HuH-7.5 (cell line): ENCODE measurements at places on chromosomes 5 and 9.

DNA sequence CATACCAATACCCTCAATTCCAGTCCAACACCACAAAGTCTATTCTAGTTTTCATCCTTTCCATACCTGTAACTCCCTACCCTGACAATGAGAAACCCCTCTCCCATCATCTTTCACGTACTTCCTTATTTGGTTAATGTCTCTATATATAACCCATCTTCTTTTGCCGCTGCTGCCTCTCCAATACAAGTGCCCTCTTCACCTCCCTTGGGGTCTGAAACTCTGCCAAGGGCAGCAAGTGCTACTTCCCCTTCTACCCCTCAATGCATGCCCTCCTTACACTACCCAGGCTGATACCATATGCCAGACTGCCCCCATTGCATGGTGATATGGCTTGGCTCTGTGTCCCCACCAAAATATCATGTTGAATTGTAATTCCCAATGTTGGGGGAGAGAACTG, 24.4 kb upstream of the SMIM15 start:
- no peak for DNase-seq

DNA sequence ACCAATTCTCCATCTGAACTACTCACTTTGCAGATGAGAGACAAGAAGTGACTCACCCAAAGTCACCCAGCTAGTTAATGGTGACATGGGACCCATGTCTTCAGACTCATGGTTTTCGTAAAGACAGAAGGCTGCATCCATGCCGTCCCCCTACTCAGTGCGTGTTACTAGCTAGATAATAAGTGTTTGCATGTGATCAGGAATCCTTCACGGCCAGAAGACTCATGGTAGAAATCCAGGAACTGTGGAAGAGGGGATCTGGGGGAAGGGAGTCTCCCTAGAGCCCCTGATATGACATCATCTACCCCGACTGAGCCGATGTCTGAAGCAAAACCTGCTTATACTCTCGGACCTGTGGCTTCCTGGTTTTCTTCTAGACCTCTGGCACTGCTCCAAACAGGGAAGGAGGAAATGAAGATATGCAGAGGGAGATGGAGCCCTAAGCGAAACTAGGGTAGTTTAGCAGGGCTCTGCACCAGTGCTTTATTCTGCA, 3.3 kb downstream of the RNF183 start:
- no peak for DNase-seq

DNA sequence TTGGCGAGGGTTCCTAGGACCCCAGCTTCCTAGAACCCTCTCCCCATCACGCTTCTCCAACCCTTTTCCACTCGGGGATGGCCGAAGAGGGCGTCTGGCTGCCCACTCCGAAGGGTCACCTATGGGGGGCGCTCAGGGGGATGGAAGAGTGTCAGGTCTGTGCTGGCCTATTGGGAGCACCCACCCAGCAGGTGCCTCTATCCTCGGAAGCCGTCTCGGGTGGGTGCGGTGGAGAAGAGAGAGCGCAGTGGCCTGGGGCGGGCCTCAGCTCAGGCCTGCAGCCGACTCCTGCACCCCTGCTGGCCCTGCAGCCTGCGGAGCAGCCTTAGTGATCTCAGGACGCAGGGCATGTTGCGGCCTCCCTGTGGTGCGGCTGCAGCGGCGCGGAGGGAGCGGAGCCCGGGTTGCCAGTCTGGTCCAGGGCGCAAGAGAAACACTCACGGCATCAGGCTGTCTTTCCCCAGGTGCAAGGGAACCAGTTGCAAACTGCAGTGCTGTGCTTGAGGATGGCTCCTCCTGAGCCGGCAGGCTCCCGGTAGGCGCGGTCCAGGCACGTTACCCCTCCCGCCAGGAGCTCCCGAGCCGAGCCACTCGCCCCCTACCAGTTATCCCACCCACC, 1.5 kb upstream of the IRX2 start:
- DNase-seq = no peak

- no peak for DNase-seq
These were observed 3.3 kb upstream of the LCN2 start for GRCh38 chr9:128145951-128146351.

DNA sequence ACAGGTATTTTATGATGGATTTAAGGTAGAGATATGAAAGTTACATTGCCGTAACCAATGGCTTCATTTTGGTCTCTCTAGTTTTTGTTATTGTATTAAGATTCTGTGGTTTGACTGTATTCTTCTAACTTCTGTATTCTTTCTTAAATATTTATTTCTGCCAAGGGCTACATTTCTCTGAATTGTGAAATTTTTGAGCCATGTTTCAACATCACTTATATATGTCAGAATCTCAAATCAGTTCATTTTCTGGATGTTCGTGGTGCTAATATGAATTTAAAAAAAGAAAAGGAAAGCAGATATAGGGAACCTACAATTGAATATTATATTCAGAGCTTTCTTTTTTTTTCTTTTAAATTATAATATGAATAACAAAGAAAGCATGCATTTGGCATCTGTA, 142.7 kb downstream of the ANXA1 start:
- DNase-seq = no peak

DNA sequence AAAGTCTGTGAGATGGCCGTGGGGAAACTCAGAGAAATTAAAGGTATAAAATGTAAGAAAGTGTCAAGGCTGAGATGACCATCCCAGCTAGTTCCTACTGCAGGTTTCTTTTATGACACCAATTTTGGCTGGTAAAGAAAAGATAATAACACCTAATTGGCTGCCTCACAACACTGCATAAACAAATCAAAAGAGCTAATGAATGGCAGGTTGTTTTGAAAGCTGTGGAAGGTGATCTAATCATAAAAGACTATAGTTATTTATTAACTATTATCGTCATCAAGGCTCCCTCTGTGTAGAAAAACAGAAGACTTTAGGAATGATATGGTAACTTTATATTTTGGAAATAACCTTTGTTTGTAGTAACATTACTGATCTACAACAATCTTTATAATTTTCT, 3.5 kb upstream of the SPINK5 start:
- no peak for DNase-seq

DNA sequence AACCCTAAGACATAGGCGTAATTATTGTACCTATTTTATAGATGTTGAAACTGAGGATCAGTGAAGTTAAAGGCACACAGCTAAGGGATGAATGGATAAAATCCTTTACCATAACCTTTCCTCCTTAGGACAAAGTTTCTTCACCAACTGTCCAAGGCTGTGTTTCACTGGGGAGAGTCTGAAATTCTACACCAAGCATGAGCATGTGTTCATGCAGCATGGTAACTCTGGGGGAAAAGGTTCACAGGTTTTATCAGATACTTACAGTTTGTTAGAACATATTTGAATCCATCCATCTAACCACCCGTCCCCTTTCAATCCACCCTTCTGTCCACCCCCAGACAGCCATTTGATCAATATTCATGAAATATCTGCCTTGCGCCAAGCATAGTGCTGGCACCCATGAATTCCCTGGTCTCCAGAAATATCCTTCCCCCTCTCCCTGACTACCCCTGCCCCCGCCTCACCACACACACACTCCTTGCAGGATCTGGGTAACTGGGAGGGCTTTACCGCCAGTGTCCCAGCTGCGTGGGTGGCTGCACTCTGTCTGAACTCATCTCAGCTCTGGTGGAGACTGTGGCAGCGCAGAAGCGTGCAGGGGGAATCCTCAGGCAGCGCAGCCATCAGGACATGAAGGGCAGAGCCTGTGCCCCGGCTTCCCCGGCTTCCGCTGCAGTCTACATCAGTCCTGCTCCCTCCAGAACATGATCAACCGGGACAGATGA, 6.3 kb upstream of the KCNIP1 start:
- DNase-seq = no peak

GRCh38 chr5:2075365-2075764, 192.6 kb upstream of the IRX4 start:
- no peak for DNase-seq

GRCh38 chr5:57413145-57413544, 69.5 kb downstream of the ACTBL2 start:
- DNase-seq = no peak

- DNase-seq = no peak
These were observed 622.3 kb downstream of the MTRR start for GRCh38 chr5:8491254-8491653.

- DNase-seq = peak; percentile 48
These were observed 373.3 kb upstream of the SEMA6A start for GRCh38 chr5:116947691-116948528.

DNA sequence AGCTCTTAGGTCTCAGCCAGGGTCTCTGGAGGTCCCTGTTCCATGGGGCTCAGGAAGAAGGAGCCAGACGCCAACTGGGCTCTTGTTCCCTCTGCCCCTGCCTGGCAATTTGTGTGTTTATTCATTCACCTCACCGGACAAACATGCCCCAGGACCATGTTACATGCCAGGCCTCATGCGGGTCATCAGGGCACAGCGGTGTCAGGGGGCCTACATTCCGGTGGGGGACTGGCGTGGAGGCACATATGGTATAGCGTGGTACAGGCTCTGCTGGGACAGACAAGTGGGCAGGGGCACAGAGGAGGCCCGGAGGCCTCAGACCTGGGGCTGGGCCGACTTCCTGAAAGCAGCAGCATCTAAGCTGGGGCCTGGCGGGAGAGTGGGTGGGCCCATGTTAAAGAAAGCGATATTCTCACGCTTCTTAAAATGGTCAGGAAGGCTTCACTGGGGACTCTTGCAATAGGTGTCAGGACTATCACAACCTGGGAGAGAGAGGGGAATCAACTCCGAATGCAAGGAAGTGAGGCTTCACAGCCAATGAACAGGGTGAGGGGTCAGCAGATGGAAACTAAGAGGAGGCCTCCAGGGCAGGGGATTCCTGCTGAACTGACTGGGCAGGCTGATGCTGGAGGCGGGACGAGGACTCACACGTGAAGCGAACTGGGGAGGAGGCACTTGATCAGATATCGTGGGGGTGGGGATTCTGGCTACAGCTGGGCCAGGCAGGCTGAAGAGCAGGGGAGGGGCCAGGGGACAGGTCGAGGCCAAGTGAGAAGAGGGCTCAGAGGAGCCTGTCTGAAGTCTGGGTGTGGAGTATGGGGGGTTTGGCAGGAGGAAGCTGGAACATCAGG, 41.9 kb downstream of the NCS1 start:
- no peak for DNase-seq

GRCh38 chr5:139806111-139806510, 10.5 kb downstream of the PSD2 start:
- DNase-seq = no peak

- DNase-seq = no peak
These were observed 9.1 kb downstream of the SMIM3 start for GRCh38 chr5:150787656-150788055.

DNA sequence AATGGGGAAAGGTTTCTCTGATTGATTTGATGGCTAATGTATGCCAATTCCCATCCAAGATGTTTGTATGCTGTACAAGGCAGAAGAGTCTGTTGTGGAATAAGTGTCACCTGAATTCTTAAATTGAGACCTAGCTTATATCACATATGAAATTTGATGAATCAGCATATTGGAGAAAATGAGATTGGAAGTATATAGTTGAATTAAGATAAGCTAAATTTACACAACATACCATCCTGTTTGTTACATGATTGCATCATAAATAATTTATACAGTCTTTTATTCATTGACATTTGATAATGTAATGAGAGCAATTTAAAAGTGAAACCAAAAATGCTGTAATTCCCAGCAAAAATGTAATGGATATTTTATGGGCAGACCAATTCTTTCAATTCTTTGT, 1.1 kb downstream of the CWC27 start:
- no peak for DNase-seq

GRCh38 chr9:19460243-19460642, 51.4 kb downstream of the ACER2 start:
- no peak for DNase-seq

DNA sequence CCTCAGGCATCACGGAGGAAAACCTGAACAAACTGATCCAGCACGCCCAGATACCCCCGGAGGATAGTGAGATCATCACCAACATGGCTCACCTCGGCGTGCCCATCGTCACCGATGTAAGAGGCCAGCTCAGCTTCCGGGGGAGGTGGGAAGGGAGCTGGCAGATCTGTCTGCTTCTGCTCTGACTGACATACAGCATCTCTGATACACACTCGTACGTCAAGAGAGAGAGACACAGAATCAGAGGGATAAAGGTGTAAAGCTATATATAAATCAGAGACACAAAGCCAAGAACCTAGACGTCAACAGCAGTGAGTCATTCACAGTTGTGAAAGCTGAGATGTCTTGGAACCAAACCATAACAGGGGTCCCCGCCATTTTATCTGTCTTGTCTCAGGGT, 30.1 kb upstream of the CFAP157 start:
- no peak for DNase-seq

DNA sequence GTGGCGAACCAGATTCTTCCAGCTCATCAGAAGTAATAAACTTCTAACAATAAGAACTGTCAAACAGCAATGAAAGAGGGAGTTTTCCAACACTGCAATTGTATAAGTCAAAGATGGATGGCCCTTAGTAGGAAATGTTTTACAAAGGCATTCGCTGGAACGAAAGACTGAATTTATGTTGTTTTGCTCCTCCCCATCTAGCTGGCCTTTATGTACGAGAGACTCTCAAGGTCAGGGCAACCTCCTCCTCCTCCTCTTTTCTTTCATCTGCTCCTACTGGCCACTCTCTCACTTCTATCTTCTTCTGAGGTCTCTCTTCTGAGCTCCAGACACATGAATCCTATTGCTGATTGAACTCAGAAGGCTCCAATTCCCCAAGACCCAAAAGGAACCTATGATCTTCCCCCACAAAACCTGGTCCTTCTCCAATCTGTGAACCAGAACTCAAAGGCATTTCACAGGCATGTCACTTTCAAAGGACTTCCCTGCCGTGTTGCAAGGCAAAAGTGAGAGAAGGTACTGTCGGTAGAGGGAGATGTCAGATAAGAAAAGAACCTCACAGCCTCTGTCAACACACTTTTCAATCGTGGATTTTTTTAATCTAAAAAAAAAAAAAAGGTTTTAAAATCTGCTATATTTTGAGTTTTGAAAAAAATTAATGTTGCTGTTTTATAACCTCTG, 28.5 kb upstream of the PUM3 start:
- no peak for DNase-seq

- DNase-seq = no peak
These were observed 581.8 kb downstream of the TAF11L14 start for GRCh38 chr5:18216016-18216415.

DNA sequence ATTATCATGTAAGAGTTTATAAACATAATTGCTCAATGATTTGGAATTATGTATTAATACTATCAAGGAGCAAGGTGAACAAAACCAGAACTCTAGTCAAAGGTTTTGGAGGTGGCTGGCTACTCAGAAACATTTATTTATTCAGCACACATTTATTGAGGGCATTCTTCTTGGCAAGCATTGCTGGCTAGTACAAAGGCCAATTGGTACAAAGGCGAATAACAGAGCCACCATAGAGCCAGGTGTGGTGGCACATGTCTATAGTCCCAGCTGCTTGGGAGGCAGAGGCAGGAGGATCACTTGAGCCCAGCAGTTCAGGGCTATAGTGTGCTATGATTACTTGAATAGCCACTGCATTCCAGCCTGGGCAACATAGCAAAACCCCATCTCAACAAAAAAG, 242.1 kb downstream of the CWC27 start:
- no peak for DNase-seq

- no peak for DNase-seq
These were observed 55.2 kb upstream of the NEK6 start for GRCh38 chr9:124202447-124202971.

DNA sequence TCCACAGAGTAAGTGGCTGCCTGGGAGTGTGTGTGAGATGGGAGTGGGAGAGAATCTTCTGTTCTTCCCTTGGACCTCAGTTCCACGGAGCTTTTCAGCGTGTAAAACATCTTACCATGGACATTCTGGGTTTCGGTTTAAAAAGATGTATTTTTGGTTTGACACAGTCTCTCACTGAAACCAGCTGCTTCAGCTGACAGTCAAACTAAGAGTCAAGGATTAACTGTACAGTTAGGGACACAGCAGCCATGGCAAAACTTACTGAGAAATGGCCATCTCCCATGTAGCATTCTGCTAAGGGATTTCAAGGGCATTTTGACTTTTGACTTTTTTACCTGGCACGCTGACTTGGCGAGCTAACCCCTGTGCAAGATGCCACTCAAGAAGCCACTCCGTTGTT, 93.8 kb upstream of the IL12B start:
- DNase-seq = no peak
